ENCODE measurements at places on chromosomes 12 and 14. TPM values are rescaled to one million over a fixed set of nuclear protein-coding genes. Genes with fewer than 3 reads are reported as not detected.

DNA sequence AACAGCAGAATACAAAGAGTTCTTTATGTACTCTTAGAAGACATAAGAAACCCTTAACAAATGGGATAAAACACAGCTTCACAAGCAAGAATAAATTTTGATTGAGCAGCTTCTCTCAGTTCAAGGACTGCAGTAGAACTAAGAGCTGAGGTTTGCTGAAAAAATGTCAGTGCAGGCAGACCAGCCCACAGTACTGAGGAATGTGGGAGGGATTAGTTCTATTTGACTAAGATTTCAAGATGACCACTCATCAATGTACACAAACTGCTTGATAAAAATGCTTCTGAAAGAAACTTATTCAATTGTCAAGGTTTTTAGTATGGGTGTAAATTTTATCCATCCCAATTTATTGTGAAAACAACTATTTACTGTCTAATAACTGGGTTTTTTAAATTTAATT is 138.4 kb downstream of the SEC23A start:
- DNase-seq = no peak

DNA sequence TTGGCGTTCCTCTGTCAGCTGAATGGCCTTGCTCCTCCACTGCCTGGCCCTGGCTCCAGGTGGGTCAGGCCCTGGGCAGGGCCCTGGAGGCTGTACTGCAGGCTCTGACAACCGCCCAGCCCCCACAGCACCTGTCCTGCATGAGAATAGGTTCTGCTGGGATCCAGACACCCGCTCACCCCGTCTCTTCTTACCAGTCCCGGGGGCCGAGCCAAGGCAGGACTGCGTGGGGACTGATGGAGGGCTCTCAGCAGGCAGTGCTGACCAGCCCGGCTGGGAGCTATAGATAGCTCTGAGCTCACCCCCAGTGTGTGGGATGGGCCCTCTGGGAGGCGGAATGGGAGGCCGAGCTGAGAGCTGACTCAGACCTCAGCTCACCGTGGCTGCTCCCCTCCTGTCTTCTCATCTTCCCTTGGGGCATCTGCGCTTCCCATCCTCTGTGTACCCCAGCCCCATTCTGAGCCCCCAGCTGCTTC is 39.6 kb downstream of the TEAD4 start:
- DNase-seq = peak; percentile 79

- DNase-seq = no peak
These were observed 108.6 kb upstream of the VRK1 start for GRCh38 chr14:96688629-96689028.

DNA sequence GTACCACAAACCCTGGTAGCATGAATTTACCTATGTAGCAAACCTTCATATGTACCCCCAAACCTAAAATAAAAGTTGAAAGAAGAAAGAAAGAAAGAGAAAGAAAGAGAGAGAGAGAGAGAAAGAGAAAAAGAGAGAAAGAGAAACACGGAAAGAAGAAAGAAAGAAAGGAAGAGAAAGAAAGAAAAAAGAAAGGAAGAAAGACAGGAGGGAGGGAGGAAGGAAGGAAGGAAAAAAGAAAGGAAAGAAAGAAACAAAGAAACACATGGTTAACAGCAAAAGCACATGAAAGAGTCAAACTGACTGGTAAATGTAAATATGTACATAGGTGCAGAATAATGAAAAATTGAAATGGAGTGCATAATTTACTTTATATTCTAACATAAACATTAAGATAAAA is 903.4 kb downstream of the LRFN5 start:
- no peak for DNase-seq

DNA sequence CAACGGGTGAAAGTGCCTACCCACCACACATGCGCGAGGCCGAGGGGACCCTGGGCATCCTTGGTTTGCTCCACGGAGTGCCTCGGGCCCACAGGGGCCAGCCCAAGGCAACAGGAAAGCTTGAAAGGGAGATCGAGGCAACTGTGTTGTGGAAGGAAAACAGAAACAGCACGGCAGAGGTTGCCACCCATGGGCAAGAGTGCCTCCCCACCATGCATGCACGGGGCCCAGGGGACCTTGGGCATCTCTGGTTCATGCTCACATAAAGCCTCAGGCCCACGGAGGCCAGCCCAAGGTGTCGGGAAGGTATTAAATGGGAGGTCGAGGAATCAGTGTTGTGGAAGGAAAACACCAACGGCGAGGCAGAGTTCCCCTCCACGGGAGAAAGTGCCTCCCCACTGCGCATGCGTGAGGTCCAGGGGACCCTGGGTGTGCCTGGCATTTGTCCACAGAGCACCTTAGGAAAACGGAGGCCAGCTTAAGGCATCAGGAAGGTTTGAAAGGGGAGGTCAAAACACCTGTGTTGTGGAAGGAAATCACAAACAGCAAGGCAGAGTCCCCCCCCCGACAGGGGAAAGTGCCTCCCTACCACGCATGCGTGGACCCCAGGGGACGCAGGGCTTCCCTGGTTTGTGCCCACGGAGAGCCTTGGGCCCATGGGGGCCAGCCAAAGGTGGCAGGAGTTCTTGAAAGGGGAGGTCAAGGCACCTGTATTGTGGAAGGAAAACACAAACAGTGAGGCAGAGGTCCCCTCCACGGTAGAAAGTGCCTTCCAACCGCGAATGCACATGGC is 367.3 kb downstream of the ALG10 start:
- DNase-seq = peak; percentile 10

GRCh38 chr12:6032726-6033125 is 87.7 kb upstream of the ANO2 start:
- peak; percentile 51 for DNase-seq

GRCh38 chr14:95078867-95079266 is 78.5 kb downstream of the DICER1 start:
- DNase-seq = no peak

DNA sequence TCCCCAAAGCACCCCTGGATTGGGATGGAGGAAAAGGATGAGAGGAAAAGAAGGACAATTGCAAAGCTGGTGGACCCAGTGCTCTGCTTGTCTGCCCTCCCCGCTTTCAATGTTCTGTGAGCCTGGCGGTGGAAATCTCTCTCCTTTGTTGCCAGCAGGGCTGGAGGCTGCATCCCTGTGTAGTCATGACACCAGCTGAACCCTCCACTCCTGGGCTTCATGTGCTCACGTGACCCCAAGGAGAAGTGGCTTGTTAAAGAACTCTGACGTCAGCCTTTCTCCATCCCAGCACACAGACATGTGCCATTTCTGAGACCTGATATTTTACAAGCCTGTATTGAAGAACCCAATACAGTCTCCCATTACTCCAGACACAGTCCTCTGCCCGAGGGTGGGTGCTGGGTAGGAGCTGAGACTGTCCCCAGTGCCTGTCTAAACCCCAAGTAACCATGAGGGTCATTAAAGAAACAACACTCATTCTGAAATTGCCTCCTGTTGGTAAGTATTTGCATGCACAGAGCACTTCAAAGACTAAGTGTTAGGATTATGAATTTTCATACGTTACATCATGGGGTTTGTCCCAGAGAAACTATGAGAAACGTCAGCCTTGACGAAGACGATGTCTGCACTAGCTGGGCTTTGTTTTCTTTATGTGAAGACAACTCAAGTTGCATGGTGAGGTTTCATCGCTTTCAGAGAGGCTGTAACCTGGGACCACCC is 21.7 kb downstream of the GALNT16 start:
- peak; percentile 13 for DNase-seq

- no peak for DNase-seq
These were observed 170.8 kb downstream of the ESR2 start for GRCh38 chr14:64123241-64123822.

- peak; percentile 91 for DNase-seq
These were observed 36.4 kb upstream of the STON2 start for GRCh38 chr14:81436296-81437138.

DNA sequence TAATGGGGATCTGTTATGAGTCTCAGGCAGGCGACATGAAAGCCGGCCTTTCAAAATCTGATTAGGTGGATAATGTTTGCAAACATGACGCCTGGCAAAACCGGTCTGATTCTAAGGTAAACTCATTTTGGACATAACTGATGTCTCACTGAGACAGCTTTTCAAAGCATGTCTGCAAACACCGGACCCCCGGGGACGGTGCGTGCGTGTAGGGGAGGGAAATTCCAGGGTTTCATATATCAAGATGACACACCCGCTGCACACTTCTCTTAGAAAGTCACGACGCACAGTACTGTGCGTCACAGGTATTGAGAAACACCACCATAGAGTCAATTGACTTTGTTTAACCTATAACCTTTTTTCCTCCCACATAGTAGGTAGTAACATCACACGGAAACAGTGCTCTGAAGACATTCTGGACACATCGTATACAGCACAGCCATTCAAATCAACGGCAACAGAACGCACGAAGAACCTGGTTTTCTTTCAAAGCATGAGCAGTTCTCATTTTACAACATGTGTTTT is 43.9 kb upstream of the TESC start:
- DNase-seq = no peak

DNA sequence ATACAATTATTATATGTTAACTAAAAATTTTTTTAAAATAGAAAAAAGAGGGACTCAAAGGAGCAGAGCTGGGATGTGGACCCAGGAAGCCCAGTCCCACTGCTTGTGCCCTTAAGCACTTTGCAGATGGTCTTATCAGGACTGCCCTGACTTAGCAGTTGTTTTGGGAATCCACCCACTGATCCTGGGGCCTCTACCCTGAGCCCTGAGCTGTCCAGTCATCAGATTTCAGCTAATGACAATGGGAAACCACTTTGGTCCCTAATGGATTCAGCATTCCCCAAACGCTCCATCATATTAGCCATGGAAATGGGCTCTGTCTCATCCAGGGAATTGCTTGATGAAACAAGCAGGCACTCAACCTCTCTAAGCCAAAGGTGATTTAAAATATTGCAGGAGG is 22.5 kb upstream of the WSCD2 start:
- no peak for DNase-seq

GRCh38 chr12:52380271-52380694 is 5.2 kb downstream of the KRT84 start:
- peak; percentile 74 for DNase-seq

DNA sequence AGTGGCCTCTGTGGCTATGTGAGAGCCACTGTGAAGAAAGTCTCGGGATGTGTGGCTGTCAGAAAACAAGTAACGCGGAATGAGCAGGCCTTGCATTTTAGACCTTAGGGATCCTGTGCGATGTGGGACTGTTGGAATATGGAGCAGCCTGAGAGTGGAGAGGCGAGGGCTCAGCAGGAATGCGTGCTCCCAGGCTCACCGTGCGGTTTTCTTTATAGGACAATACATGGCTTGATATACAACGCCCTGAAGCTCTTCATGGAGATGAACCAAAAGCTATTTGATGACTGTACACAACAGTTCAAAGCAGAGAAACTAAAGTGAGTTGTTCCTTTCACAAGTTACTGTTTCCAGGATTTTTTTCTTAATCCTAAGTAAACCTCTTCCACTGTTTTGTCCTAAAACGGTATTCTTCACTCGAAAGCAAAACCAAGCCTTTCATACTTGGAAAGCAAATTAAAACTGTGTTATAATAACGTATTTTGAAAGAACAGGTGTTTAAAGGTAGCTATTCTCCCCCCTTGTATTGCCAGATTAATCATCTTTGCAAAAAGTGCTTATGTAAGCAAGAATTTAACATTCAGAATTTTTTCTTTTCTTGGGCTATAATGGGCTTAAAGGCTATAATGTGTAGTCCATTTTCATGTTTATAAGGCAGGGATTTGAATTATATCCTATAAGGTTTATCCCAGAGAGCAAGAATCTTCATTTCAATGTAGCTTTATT is 54.8 kb upstream of the DYNC1H1 start:
- no peak for DNase-seq

DNA sequence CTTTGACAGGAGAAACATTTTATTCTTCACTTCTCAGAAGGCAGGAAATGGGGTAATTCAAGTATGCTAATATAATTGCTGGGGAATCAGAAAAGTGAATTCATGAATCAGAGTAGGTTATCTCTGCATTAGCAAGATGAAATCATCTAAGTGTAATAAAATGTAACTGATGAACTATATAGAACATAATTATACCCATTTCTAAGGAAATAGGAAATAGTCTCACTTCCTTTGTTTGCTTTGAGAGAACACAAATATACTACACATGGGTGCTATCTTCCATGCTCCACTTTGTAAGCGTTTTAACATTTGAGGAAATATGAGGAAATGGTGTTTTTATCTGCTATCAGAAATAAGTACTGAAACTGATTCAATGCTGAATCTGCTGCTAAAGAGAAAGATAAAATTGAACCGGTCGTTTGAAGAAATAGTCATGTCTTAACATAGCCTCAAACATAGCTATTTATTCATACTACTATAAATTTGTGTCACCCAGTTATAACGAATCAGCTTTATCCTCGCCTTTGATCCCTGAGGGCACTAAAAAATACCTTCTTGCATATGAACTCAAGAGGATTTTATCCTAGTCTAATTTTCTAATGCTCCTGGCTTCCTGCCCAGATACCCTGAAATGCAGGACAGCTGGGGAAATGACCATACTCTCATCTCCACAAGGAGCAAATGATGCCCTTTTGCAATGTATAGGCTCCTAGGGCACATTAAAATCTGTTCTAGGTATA is 696.0 kb downstream of the C12orf50 start:
- DNase-seq = no peak

GRCh38 chr14:74572726-74573301 is 39.2 kb downstream of the LTBP2 start:
- DNase-seq = peak; percentile 53

DNA sequence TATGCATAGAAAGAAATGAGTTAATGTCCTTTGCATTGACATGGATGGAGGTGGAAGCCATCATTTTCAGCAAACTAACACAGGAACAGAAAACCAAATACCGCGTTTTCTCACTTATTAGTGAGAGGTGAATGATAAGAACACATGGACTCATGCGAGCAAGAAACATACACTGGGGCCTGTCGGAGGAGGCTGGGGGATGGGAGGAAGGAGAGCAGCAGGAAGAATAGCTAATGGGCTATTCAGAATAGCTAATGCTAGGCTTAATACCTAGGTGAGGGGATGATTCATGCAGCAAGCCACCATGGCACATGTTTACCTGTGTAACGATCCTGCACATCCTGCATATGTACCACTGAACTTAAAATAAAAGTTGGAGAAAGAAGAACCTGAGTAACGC is 29.1 kb upstream of the SYT1 start:
- DNase-seq = no peak

- DNase-seq = no peak
These were observed 5.4 kb upstream of the LRIG3 start for GRCh38 chr12:58925751-58926150.

DNA sequence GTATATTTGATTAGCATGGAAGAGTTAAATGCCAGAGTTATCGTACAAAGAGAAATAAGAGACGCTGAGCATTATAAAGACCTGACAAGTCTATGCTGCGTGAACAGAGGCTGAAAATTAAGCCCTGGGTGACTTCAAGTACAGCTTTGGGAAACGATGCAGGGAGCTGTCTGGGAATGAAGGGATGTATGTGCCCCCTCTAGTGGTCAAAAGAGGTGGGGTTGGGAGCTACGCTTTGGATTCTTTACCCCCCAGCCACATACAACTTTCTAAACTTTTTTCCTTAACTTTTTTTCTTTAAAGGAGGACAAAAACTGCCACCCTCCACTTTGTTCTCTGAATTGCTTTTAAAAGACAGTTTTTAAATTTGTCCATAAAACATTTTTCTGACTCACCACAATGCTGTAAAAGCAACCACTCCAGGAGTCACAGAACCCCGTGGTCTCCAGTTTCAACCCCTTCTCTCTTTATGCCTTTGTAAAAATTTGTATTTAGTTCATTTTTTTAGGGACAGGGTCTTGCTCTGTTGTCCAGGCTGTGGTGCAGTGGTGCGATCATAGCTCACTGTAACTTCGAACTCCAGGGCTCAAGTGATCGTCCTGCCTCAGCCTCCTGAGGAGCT is 59.4 kb downstream of the ZNF664 start:
- no peak for DNase-seq

The KRT86 gene
- 0.39 TPM for total RNA-seq

The FGF23 gene
- not detected for total RNA-seq

The SUOX gene
- total RNA-seq = 18.3 TPM

The CCND2 gene
- total RNA-seq = 170 TPM

The OR6C2 gene
- not detected for total RNA-seq

The HAL gene
- total RNA-seq = 1.4 TPM

The AJUBA gene
- total RNA-seq = 12.9 TPM

The LTA4H gene
- 45.5 TPM for total RNA-seq
